HCT116 (cell line): ENCODE measurements at places on chromosomes 16 and 17. TPM values are rescaled to one million over a fixed set of nuclear protein-coding genes. Genes with fewer than 3 reads are reported as not detected.
A peak's percentile ranks its signal among the peaks of the same experiment; 100 is the strongest.

- no peak for DNase-seq
- no peaks in the 10 kb centered on the region for H3K36me3 ChIP-seq
- H3K4me1 ChIP-seq = peaks cover 9% of the 10 kb centered on the region
- H3K27me3 ChIP-seq = no peaks in the 10 kb centered on the region
- H3K27ac ChIP-seq = no peak overlapping the region
- H3K4me3 ChIP-seq = no peak overlapping the region
Measured at GRCh38 chr16:56629531-56629930, 2.9 kb upstream of the MT1M start.

GRCh38 chr17:4329838-4330237 is 36.6 kb downstream of the UBE2G1 start:
- peak overlapping the region; percentile 11; the same call in 1 of the 2 replicates for H3K27ac ChIP-seq
- H3K27me3 ChIP-seq = no peaks in the 10 kb centered on the region
- peak; percentile 93 for DNase-seq
- H3K4me1 ChIP-seq = peaks cover 79% of the 10 kb centered on the region
- H3K4me3 ChIP-seq = no peak overlapping the region

- DNase-seq = no peak
- H3K27ac ChIP-seq = no peak overlapping the region
- peaks cover 18% of the 10 kb centered on the region; the same call in 1 of the 2 replicates for H3K27me3 ChIP-seq
- no peaks in the 10 kb centered on the region for H3K4me1 ChIP-seq
- no peaks in the 10 kb centered on the region for H3K36me3 ChIP-seq
Measured at GRCh38 chr16:88296437-88297177, 86.2 kb upstream of the ZNF469 start.

DNA sequence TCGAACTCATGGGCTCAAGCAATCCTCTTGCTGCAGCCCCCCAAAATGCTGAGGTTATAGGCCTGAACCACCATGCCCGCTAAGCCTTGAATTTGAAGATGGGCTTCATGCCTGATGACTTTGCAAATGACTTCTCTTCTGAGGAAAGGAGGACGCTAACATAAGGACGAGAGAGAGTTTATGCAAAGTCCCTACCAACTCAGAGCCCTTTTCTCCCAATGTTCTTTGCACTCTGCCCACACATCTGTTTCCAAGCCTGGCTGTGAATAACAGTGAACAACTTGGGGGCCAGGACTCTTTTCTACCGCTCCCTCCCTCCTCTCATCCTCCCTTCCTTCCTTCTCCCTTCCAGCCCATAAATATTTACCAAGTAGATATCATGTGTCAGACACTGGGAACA is 8.5 kb upstream of the NPIPB2 start:
- H3K4me3 ChIP-seq = no peak overlapping the region
- H3K36me3 ChIP-seq = no peaks in the 10 kb centered on the region
- no peaks in the 10 kb centered on the region for H3K27me3 ChIP-seq
- H3K4me1 ChIP-seq = no peaks in the 10 kb centered on the region

DNA sequence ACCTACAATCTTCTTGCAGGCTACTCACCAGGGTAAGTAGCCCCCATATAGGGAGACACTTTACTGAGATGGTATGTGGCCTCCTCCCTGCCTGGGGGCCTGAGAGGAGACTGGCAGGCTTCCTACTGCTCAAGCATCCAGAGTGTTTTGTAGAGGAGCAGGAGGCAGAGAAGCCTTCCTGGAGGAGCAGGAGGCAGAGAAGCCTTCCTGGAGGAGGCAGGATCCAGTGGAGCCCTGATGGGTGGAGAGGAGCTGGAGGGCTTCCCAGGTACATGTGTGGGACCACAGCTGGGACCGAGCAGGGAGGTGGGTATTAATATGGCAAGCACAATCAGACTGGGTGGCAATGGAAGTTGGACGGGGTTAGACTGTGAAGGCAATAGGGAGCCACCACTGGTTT is 2.1 kb upstream of the ADGRG5 start:
- H3K4me3 ChIP-seq = no peak overlapping the region
- peaks cover 3% of the 10 kb centered on the region; the same call in 1 of the 2 replicates for H3K4me1 ChIP-seq
- no peaks in the 10 kb centered on the region for H3K27me3 ChIP-seq
- no peaks in the 10 kb centered on the region for H3K36me3 ChIP-seq
- no peak overlapping the region for H3K27ac ChIP-seq
- DNase-seq = no peak

DNA sequence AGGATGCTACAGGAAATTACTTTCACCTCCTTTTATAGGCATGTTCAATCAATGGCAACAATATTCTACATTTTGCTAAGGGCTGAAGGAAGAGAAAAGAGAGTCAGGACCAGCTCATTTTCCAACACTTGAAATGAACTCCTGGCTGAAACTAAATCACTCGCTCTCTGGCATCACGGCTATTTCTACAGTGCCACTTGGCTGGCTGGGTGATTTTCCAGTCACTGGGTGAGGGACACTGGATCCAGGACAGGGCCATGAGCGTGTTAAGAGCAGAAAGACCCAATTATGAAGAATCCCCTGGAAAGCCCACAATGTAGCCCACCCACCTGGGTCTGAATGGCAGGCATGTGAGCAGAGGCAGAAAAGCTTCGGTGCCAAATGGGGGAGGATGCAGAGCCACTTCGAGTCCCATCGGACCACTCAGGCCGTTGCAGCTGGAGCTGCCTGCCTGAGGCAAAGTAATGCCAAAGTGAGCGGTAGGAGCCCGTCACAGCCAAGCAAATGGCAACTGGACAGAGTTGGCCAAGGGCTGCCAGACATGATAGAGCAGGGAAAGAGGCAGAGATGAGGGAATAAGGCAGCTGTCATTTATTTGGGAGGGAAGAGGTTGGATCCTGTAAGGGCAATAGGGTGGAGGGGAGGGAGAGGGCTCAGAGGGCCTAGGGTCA is 246.2 kb downstream of the STX8 start:
- H3K4me1 ChIP-seq = no peaks in the 10 kb centered on the region
- no peak for DNase-seq

- H3K27me3 ChIP-seq = no peaks in the 10 kb centered on the region
- peaks cover 2% of the 10 kb centered on the region; the same call in 1 of the 2 replicates for H3K4me1 ChIP-seq
- H3K4me3 ChIP-seq = peak overlapping the region; percentile 88
- no peak for DNase-seq
- peak overlapping the region; percentile 67 for H3K27ac ChIP-seq
- no peaks in the 10 kb centered on the region for H3K36me3 ChIP-seq
Measured at GRCh38 chr16:68844211-68844564, 857 bp downstream of the TANGO6 start.

DNA sequence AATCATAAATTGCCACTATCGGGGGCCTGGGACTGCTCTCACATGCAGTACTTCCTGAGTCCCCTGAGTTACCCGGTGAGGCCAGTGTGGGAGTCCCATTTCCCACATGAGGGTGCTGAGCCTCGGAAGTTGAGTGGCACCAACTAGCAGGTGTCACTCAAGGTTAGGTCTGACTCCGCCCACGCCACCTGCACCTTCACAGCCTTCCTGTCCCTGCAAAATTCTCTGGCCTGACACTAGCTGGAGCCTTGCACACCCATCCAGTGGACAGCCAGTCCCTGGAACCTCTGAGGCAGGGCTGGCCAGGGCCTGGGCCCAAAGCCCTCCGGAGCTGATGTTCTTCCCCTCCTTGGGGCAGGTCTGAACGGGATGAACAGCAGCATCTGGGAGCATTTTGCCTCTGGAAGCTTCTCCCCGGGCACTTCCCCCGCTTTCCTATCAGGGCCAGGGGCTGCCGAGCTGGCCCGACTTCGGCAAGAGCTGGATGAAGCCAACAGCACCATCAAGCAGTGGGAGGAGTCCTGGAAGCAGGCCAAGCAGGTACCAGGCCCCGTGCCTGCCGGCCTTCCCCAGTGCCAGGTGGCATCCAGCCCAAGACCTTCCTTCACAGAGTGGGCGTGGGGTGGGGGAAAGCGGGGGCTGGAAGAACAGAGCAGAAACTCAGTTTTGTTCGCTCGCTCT is 21.9 kb downstream of the UNC13D start:
- no peaks in the 10 kb centered on the region for H3K27me3 ChIP-seq
- no peak overlapping the region for H3K27ac ChIP-seq
- H3K4me1 ChIP-seq = no peaks in the 10 kb centered on the region
- no peak for DNase-seq
- H3K4me3 ChIP-seq = no peak overlapping the region

GRCh38 chr17:50330151-50330775 is 15.7 kb upstream of the XYLT2 start:
- no peak overlapping the region for H3K27ac ChIP-seq
- no peak overlapping the region for H3K4me3 ChIP-seq
- no peaks in the 10 kb centered on the region for H3K4me1 ChIP-seq
- no peaks in the 10 kb centered on the region for H3K36me3 ChIP-seq
- no peak for DNase-seq

DNA sequence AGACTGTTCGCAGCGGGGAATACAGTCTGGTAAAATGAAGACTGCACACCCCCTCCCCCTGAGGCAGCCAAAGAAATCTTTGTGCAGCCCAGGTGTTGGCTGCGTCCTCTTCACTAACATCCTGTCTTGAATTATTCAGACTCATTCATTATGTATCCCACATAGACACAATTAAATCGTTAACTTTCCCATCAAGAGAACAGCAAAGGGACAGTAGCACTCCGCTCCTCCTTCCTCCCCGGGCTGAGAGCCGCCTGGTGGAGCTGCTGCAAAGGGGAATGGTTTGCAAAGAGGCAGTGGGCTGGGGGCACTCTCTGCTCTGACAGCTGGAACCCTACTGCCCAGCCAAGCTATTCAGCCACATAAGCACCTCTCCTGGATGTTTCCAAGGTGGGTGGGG is 290.0 kb upstream of the SOX9 start:
- H3K27ac ChIP-seq = no peak overlapping the region
- no peaks in the 10 kb centered on the region for H3K36me3 ChIP-seq
- no peak for DNase-seq
- H3K4me1 ChIP-seq = no peaks in the 10 kb centered on the region
- H3K4me3 ChIP-seq = no peak overlapping the region
- no peaks in the 10 kb centered on the region for H3K27me3 ChIP-seq

- peaks cover 9% of the 10 kb centered on the region for H3K4me1 ChIP-seq
- no peaks in the 10 kb centered on the region for H3K27me3 ChIP-seq
- no peak for DNase-seq
- H3K27ac ChIP-seq = no peak overlapping the region
Measured at GRCh38 chr16:29025735-29026134, 40.9 kb downstream of the LAT start.

DNA sequence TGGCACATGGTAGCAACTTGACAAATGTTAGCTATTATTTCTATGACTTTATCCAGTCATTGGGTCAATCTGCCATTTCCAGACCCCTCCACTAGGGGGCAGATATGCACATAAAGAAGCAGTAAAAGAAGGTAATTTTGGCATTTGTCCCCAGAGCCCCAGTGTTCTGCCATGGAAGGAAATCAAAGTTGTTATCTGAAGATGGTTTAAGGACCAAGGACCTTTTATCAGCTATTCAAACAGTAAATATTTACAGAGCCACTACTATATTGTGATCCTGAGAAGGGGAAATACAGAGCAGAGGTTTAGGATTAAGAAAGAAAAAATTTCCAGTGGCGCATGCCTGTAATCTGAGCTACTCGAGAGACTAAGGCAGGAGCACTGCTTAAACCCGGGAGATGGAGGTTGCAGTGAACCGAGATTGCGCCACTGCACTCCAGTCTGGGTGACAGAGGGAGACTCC is 20.0 kb downstream of the TRAF4 start:
- peaks cover 4% of the 10 kb centered on the region; the same call in 1 of the 2 replicates for H3K36me3 ChIP-seq
- H3K27me3 ChIP-seq = no peaks in the 10 kb centered on the region
- no peak overlapping the region for H3K4me3 ChIP-seq
- no peaks in the 10 kb centered on the region; the same call in 1 of the 2 replicates for H3K4me1 ChIP-seq

GRCh38 chr17:78267253-78268073 is 36.0 kb downstream of the TMEM235 start:
- no peaks in the 10 kb centered on the region for H3K27me3 ChIP-seq
- H3K4me3 ChIP-seq = no peak overlapping the region
- no peak overlapping the region for H3K27ac ChIP-seq
- no peak for DNase-seq

DNA sequence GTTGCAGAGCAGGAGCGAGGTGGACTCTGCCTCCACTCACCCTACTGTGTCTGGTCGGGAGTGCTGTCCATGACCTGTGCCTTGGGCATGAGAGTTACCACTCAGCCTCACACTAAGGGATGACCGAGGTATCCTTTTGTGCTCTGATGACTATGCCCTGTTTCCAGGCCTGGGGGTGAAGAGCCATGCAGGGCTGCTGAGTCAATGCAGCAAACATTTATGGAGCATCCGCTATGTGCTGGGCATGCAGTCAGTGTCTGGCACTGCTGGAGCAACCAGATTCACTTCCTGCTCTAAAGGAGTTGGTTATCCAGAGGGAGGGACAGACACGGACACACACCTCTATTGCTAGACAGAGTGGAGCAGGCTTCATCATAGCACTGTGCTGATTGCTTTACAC is 7.6 kb upstream of the HNF1B start:
- H3K27me3 ChIP-seq = no peaks in the 10 kb centered on the region
- no peaks in the 10 kb centered on the region for H3K4me1 ChIP-seq
- no peak for DNase-seq
- no peaks in the 10 kb centered on the region for H3K36me3 ChIP-seq

GRCh38 chr17:46194393-46195216 is 1.4 kb upstream of the KANSL1 start:
- H3K4me1 ChIP-seq = peaks cover 34% of the 10 kb centered on the region
- peak overlapping the region; percentile 84 for H3K4me3 ChIP-seq
- peak overlapping the region; percentile 98; the same call in 1 of the 2 replicates for H3K27ac ChIP-seq

- H3K27me3 ChIP-seq = no peaks in the 10 kb centered on the region
- H3K36me3 ChIP-seq = no peaks in the 10 kb centered on the region
- H3K4me1 ChIP-seq = no peaks in the 10 kb centered on the region
- DNase-seq = no peak
- no peak overlapping the region for H3K27ac ChIP-seq
Measured at GRCh38 chr17:66610361-66611133, 224.4 kb upstream of the CACNG5 start.

DNA sequence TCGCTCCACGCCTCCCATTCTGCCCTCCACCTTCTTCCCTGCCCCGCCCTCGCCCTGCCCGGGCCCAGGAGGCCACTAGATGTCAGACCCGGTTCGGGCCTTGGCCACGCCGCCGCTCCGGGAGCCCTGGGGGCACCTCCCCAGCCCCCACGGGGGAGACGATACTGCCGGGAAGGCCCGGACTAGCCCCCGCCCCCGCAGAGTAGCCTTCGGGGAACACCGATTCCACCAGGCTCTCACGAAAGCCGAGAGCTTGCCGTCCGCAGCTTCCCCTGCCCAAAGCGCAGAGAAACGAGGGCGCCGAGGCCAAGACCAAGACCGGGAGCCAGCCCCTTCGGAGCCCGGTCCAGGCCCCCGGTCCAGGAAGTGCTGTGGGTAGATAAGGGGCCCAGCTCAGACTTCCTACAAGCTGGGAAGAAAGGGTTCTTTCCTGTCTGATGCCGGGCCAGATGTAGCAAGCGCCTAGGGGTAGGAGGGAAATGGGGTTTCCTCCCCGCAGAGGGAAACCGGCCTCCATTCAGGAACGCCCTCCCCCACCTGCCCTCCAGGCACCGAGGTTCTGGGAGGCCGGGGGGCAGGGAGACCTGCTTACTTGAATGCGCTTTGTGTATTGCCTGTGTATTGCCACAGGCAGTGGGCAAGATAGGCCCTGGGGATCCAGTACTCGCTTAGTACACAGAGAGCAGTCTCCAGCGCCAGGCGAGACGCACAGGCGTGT is 806 bp upstream of the CYB561 start:
- no peaks in the 10 kb centered on the region for H3K27me3 ChIP-seq
- no peak for DNase-seq
- peaks cover 35% of the 10 kb centered on the region for H3K4me1 ChIP-seq
- H3K36me3 ChIP-seq = no peaks in the 10 kb centered on the region
- H3K27ac ChIP-seq = peak overlapping the region; percentile 92

Gene NOB1
- total RNA-seq = 172 TPM

Gene NECAB2
- total RNA-seq = 0.61 TPM

Gene UNC13D
- total RNA-seq = 20.2 TPM

Gene CACNG4
- total RNA-seq = not detected
